Progenitor cell of endocrine pancreas (in vitro differentiated cells): ENCODE measurements at places on chromosomes 1 and 21.

- peaks cover 20% of the 10 kb centered on the region for H3K4me1 ChIP-seq
- peak overlapping the region; percentile 66 for H3K27ac ChIP-seq
- H3K27me3 ChIP-seq = peaks cover 3% of the 10 kb centered on the region
- H3K36me3 ChIP-seq = no peaks in the 10 kb centered on the region
Measured at GRCh38 chr1:58592522-58593134, 15.6 kb upstream of the TACSTD2 start.

DNA sequence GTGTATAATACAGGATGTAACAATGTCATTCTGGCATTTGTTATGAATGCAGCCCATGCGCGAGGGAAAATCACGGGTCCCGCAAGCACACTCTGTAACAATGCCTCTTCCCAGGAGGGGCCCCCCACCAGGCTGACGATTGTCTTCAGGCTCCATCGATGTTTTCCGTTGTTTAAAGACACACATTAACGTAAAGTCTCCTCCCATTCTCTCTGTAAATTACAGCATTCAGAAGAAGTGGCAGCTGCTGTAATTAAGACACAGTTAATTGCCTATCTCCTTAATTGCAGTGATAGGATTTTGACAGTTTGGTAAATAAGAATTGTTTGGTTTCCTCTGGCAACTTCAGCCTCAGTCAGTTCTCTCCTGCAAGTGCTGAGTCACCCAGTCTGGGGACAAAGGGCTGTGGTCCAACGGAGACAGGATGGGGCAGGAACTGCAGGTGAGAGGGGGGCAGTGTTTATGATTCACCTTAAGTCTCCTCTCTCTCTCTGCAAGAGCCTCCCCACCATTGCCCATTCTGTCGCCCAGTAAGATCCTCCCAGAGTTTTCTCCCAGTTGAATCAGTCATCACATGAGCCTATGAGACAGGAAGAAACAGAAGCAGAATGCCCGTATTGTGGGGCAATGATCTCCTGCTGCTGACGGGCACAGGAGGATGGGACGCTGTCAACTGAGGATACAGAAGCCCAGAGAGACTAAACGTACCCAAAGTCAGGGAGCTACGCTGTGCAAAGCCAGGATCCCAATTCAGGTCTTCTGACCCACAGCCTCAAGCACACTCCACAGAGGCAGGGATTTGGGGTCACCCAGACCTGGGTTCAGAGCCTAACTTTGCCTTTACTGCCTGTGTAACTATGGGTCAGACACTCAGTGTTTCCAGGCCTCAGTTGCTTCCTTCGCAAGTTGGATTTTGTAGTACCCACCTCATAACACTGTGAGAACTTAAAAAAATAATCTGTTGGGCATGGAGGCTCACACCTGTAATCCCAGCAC is 110.0 kb downstream of the ADSS2 start:
- H3K27ac ChIP-seq = peak overlapping the region; percentile 87
- peaks cover 11% of the 10 kb centered on the region for H3K4me1 ChIP-seq
- H3K4me3 ChIP-seq = peak overlapping the region; percentile 37

GRCh38 chr1:198155253-198155652 is 1.5 kb upstream of the NEK7 start:
- no peak for DNase-seq
- H3K4me3 ChIP-seq = no peak overlapping the region
- no peak overlapping the region for H3K27ac ChIP-seq
- H3K27me3 ChIP-seq = no peaks in the 10 kb centered on the region
- peaks cover 25% of the 10 kb centered on the region for H3K4me1 ChIP-seq

DNA sequence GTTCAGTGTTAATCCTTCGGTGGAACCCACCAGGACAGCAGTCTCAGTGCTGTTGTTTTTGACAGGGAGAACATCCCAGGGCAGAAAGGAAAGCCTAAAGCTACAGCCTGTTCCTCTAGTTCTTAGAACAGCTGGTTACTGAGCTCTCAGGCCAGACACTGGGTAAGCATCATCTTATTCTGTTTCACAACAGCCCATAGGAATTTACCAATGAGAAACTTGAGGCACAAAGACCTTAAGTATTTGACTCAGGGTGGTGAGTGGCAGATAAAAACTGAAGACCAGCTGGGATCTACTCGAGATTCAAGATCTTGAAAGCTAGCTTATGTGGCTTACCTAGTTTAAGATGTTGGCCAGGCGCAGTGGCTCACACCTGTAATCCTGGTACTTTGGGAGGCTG is 9.4 kb upstream of the NEK2 start:
- H3K27me3 ChIP-seq = peaks cover 11% of the 10 kb centered on the region
- H3K27ac ChIP-seq = no peak overlapping the region
- no peak for DNase-seq
- no peaks in the 10 kb centered on the region for H3K36me3 ChIP-seq
- H3K4me1 ChIP-seq = peaks cover 5% of the 10 kb centered on the region
- no peak overlapping the region for H3K4me3 ChIP-seq

DNA sequence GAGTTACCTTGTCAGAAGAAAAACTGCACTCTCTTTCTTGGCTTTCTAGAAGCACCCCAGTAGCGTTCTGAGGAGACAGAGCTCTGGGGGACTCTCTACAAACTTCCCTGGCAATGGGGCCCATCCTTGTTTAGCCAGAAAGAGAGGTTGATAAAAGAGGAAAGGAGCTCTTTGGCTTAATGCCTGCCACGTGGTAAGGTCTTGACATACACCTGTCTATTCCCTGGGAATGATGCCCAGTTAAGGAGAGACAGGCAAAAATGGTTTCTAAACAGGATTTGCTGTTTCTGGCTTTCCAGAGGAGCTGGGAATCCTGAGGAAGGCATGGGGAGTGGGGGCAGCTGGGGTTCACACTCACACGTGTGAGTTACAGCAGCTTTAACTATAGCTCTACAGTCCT is 30.2 kb upstream of the IL20 start:
- no peaks in the 10 kb centered on the region for H3K36me3 ChIP-seq
- DNase-seq = no peak
- peaks cover 45% of the 10 kb centered on the region for H3K27me3 ChIP-seq
- no peak overlapping the region for H3K4me3 ChIP-seq
- no peaks in the 10 kb centered on the region for H3K4me1 ChIP-seq
- no peak overlapping the region for H3K27ac ChIP-seq

- H3K4me3 ChIP-seq = no peak overlapping the region
- H3K4me1 ChIP-seq = no peaks in the 10 kb centered on the region
- H3K27me3 ChIP-seq = no peaks in the 10 kb centered on the region
- no peak overlapping the region for H3K27ac ChIP-seq
- DNase-seq = no peak
Measured at GRCh38 chr1:111471012-111471411, 2.8 kb upstream of the C1orf162 start.

DNA sequence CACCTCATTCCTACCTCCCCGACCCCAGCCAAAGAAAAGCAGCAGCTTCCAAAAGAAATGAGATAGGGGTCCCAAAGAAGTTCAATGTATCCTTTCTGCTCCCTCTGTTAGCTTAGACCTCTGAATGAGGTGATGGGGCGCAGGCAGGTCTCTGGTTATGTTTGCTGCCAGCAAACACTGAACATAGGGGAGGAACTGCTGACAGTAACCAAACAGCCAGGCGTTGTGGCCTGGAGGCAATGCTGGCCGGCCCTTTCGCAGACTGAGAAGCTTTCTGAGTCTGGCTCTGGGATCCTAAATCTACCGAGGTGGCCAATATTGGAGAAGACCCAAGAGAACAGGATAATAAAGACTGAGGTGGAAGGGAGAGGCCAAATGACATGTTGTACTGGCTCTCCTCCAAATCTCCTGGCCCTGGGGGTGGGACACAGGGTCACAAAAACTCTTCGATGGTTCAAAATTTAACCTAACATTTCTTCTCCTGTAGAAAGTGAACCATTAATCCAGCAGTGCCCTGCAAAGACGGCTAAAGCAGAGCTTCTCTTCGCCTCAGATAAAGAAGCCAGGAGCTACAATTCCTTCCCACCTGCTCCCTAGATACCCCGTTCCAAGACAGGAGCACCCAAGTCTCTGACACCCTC is 19.6 kb downstream of the SSR2 start:
- H3K27ac ChIP-seq = peak overlapping the region; percentile 75
- H3K4me1 ChIP-seq = peaks cover 6% of the 10 kb centered on the region
- H3K4me3 ChIP-seq = no peak overlapping the region

- H3K27me3 ChIP-seq = no peaks in the 10 kb centered on the region
- H3K36me3 ChIP-seq = no peaks in the 10 kb centered on the region
- H3K4me1 ChIP-seq = peaks cover 47% of the 10 kb centered on the region
- H3K27ac ChIP-seq = peak overlapping the region; percentile 99
- DNase-seq = no peak
Measured at GRCh38 chr1:64505944-64506655, 36.2 kb downstream of the CACHD1 start.

DNA sequence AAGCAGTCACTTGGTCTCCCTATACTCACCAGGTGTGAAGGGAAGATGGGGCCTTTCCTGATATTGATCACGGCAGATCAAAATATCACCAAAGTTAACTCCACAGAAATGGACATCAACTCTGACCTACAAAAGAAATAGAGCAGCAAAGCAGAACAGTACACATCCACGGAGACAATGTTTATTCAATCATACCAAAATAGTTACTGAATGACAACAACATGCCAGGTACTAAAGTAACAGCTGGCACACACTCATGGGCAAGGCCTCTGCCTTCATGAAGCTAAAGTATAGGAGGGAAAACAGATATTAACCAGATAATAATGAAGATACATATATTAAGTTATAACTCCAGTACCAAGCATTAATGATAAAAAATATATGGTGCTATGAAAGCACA is 59.2 kb upstream of the RASAL2 start:
- no peak overlapping the region for H3K4me3 ChIP-seq
- no peaks in the 10 kb centered on the region for H3K36me3 ChIP-seq
- no peak for DNase-seq
- H3K27ac ChIP-seq = no peak overlapping the region

DNA sequence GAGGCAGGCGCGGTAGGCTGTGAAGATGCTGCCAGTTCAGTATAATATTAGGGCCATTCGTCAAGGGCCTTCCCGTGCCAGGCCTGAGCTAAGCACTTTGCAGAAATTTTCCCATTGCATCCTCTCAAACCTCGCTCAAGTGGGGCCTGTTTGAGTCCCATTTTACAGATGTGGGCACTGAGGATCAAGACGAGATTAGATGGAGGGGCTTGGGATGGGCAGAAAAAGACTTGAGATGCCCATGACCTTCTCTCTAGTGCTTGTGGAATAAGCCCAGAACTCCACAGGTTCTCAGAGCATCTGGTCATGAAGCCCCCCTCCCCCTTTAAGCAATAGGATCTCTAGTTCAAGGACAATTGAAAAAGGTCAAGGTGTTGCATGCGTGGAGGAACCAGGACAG is 9.9 kb downstream of the EPHA8 start:
- H3K27ac ChIP-seq = no peak overlapping the region
- peaks cover 45% of the 10 kb centered on the region for H3K27me3 ChIP-seq
- no peaks in the 10 kb centered on the region for H3K36me3 ChIP-seq

GRCh38 chr1:153404768-153405167 is 11.6 kb upstream of the S100A7A start:
- no peak overlapping the region for H3K4me3 ChIP-seq
- no peaks in the 10 kb centered on the region for H3K4me1 ChIP-seq
- peaks cover 35% of the 10 kb centered on the region for H3K27me3 ChIP-seq
- H3K27ac ChIP-seq = no peak overlapping the region

GRCh38 chr1:3018576-3018975 is 2.7 kb upstream of the ACTRT2 start:
- no peaks in the 10 kb centered on the region for H3K4me1 ChIP-seq
- H3K36me3 ChIP-seq = no peaks in the 10 kb centered on the region
- H3K27ac ChIP-seq = no peak overlapping the region
- H3K4me3 ChIP-seq = no peak overlapping the region

DNA sequence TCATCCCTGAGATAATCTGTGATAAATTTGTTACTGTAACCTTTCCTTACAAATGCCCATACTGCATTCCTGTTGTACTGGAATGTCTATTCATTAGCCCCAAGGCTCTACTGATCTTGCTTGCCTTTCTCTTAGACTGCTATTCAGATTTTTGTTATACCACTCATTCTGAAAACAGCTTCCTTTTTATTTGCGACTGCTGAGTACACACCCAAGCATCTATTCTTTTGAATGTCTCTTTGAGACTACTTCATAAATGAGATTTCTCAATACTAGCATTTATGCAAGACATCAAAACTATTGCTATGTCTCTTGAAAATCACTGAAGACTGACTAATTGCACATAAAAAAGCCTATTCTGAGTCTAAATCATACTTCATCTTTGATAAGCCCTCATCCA is 38.6 kb downstream of the DENND1B start:
- H3K4me3 ChIP-seq = no peak overlapping the region
- peaks cover 20% of the 10 kb centered on the region for H3K4me1 ChIP-seq
- no peaks in the 10 kb centered on the region for H3K27me3 ChIP-seq
- peaks cover 2% of the 10 kb centered on the region for H3K36me3 ChIP-seq
- no peak overlapping the region for H3K27ac ChIP-seq

DNA sequence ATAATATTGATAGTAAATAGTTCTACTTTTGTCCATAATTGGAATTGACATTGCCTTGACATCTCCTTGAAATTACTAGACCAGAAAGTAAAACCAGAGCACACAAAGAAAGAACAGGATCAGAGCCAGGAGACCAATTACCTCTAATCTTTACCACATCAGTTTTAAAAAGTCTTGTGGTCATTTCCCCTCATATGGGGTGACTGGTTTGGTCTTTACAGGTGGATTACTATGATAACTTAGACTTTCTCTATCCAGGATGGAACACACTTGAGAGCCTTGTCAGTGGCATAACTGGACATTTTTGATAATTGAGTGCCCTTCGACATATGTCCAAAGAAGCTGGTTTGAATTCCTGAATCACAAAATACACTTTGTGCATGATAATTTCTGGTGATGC is 1148.1 kb upstream of the NCAM2 start:
- H3K27ac ChIP-seq = no peak overlapping the region
- H3K36me3 ChIP-seq = no peaks in the 10 kb centered on the region
- H3K4me3 ChIP-seq = no peak overlapping the region

GRCh38 chr1:234842726-234843641 is 233.0 kb upstream of the IRF2BP2 start:
- DNase-seq = no peak
- no peaks in the 10 kb centered on the region for H3K27me3 ChIP-seq
- H3K27ac ChIP-seq = peak overlapping the region; percentile 9
- no peak overlapping the region for H3K4me3 ChIP-seq

GRCh38 chr1:169110236-169110635 is 3.7 kb downstream of the ATP1B1 start:
- peak overlapping the region; percentile 79 for H3K4me3 ChIP-seq
- peaks cover 50% of the 10 kb centered on the region for H3K4me1 ChIP-seq
- peak overlapping the region; percentile 97 for H3K27ac ChIP-seq
- H3K27me3 ChIP-seq = no peaks in the 10 kb centered on the region
- no peak for DNase-seq
- peaks cover 28% of the 10 kb centered on the region for H3K36me3 ChIP-seq

- H3K36me3 ChIP-seq = peaks cover 41% of the 10 kb centered on the region
- DNase-seq = no peak
- peak overlapping the region; percentile 5 for H3K27ac ChIP-seq
- H3K4me3 ChIP-seq = no peak overlapping the region
- peaks cover 31% of the 10 kb centered on the region for H3K4me1 ChIP-seq
- H3K27me3 ChIP-seq = no peaks in the 10 kb centered on the region
Measured at GRCh38 chr1:22088331-22088730, 35.8 kb downstream of the CDC42 start.

- H3K27me3 ChIP-seq = no peaks in the 10 kb centered on the region
- H3K4me3 ChIP-seq = no peak overlapping the region
- DNase-seq = no peak
Measured at GRCh38 chr1:109826930-109827349, 63.2 kb upstream of the EPS8L3 start.
